ENCODE measurements at places on chromosomes 5 and 9.

- DNase-seq, result no peak
These were observed 191.2 kb downstream of the PIK3R1 start for GRCh38 chr5:68406767-68407241.

- DNase-seq, result no peak
These were observed 365.5 kb downstream of the KCNN2 start for GRCh38 chr5:114727358-114727757.

- no peak for DNase-seq
These were observed 28.3 kb downstream of the GALNT10 start for GRCh38 chr5:154218786-154219185.

GRCh38 chr5:30040488-30041118, 1152.9 kb upstream of the CDH6 start:
- DNase-seq, result no peak

DNA sequence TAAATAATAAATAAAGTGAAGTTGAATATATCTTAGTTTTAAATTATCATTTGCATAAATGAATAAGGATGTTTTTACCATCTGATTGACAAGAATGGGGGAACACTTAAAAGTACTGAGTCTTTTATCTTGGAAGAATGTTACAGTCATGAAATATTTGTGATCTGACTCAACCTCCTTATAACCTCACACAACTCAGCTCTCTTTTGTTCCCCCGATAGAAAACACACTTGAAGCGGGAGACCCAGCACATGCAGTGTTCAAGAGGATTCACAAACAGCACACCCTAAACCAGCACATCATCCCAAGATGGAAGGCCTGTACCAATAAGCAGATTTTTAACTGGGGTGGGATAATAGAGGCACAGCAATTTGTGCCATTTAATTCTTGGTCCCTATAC, 15.5 kb downstream of the BAAT start:
- no peak for DNase-seq

GRCh38 chr5:146574713-146575112, 58.7 kb upstream of the GPR151 start:
- DNase-seq, result no peak

DNA sequence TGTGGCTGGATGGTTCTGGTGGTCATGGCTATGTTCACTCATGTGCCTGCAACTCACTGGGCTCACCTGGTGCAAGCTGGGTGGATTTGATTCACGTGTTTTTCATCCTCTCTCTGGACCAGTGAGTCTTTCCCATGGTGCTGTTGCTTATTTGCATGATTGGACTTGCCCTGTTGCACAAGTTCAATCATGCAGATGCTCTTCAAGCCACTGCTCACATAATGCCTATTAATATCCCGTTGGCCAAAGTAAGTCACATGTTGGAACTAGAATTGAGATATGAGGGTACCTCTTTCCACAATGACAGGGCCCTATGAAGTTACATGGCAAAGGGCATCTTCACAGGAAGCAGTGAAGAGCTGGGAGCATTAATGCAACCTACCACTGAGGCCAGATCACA, 26.5 kb upstream of the MROH2B start:
- no peak for DNase-seq

- no peak for DNase-seq
These were observed 6.0 kb downstream of the RNF44 start for GRCh38 chr5:176530983-176531901.

DNA sequence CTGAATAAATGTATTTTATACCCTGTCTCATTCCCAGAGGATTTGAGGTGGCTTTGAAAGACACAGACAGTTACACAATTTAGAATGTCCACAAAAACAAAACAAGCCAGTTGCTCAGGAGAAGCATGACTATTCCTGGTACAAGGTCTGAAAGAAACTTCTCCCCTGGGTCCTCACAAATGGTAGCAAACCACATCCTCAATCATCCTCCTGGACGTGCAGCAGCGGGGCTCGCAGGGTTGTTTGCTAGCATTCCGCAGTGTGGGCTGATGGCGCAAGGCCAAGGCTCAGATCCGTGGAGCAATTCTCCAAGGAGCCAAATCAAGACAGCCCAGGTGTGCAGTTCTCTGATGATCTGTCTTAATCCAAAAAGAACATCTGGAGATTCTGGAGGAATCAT, 210.3 kb downstream of the ACTL7B start:
- no peak for DNase-seq

DNA sequence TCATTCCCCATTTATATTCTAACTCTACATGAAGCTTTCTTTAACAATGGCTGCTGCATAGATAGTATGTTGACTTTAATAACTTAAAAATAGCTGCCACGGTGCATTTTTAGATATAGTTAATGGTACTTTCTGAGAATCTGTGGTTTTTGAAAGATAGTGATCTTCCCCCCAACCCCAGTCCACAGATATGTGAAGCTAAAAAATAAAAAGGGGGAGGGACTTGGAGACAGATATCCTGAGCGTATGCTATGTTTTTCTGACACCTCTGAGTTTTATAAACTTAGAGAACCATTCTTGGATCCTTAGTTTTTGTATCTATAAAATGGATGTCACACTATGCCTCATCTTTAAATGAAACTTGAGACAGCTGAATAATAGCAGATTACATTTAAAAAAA, 120.5 kb downstream of the SNX18 start:
- no peak for DNase-seq

DNA sequence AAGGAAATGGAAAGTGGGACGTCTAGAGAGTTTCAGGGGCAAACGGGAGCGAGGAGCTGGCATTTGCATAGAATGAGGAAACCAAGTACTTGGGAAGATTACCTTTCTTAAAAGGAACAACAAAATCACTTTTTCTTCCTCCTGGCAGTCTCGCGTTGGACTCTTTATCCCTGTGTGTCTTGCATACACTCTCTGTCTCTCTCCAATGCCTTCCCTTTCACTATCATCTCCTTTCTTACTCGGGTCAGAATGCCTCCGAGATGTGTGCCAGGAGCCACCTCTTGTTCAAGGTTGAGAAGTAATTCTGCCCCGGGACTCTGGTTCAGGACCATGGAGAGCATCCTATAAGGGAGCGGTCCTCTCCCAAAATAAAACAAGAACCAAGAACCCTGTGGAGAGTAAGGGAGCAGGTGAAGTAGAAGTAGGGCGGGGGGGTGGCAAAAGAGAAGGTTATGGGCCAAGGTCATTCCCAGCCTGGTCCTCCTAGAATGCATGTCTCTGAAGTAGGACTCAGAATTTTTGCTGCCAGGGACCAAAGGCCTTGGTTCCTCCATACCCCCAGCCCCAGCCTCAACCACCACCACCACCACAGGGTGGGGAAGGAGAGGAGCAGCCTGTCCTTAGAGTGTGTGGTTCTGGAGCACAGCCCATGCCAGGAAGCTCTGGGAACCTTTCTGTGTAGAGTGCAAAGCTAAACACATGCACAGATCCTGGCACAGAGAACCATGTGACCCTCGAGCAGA, 72.1 kb upstream of the ARAP3 start:
- no peak for DNase-seq

DNA sequence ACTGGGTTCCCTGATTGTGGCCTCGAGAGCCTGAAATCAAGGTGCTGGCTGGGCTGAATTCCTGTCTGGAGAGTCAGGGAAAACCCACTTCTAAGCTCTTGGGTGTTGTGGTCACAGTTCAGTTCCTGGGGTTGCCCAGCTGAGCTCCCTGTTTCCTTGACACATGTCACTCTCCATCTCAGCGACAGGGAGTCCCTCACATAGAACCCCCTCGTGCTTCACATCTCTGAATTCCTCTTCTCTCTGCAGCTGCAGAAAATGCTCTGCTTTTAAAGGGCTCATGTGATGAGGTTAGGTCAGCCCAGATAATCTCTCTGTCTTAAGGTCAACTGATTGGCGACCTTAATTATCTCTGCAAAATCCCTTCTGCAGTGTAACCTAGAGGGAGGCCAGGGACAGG, 53.5 kb upstream of the NFIL3 start:
- DNase-seq, result no peak

DNA sequence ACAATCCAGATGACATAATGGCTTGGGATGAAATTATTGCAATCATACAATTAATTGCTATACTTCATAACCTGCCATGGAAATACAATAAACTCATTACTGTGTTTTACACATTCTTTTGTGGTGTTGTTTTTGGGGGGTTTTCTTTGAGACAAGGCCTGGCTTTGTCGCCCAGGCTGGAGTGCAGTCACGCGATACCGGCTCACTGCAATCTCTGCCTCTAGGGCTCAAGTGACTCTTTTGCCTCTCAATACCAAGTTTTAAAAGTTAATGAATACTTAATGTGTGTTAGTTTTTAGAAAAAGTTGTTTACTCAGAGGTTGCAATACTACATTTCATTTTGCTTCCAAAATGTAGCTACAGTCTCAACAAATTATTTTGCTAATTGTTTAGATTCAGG, 598.4 kb downstream of the CHSY3 start:
- no peak for DNase-seq

DNA sequence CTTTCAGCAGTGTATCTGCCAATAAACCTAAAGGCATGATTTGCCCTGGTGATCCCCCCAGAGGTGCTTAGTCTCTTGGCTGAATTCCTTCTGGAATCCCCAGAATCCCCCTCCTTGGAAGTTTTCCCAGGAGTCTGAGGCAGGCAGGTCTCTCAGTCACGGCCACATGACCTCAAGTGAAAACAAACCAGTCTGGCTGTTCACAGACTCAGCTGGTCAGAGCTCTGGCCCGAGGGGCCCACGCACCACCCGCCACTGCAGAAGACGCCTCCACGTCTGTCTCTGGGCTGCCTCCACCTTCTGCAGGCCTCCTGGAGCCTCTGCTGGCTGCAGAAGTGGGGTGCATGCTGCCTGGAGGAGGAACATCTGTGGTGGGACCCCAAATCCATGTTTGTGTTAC, 52.5 kb downstream of the HRH2 start:
- no peak for DNase-seq

- DNase-seq, result no peak
These were observed 161.0 kb downstream of the PBX3 start for GRCh38 chr9:125908136-125908535.

GRCh38 chr5:110255194-110255593, 471.3 kb downstream of the TMEM232 start:
- no peak for DNase-seq

GRCh38 chr5:55445791-55446190, 89.0 kb downstream of the PLPP1 start:
- DNase-seq, result no peak

GRCh38 chr9:98902925-98903324, 40.8 kb upstream of the COL15A1 start:
- DNase-seq, result no peak

- DNase-seq, result no peak
These were observed 230.7 kb downstream of the NR3C1 start for GRCh38 chr5:143172739-143173138.

GRCh38 chr5:58080573-58080972, 379.3 kb downstream of the PLK2 start:
- no peak for DNase-seq

GRCh38 chr5:76689321-76690036, 26.4 kb upstream of the F2R start:
- no peak for DNase-seq

GRCh38 chr5:176366232-176366894, 1.1 kb downstream of the ARL10 start:
- DNase-seq, result no peak

DNA sequence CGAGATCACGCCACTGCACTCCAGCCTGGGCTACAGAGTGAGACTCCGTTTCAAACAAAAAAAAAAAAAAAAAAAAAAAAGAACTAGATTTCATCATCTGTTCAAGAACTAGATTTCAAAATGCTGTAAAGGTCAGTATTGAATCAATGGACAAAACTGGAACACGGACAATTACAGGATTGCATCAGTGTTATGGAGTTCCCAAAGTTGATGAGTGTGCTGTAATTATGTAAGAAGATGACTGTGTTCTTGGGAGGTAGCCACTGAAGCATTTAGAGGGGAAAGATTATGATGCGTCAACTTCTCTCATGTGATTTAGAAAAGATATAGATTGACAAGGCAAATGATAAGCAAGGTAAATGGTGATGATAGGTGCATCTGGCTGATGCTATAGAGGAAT, 6.5 kb downstream of the FAM240B start:
- no peak for DNase-seq

GRCh38 chr9:8251566-8251965, 452.0 kb upstream of the DMAC1 start:
- no peak for DNase-seq

DNA sequence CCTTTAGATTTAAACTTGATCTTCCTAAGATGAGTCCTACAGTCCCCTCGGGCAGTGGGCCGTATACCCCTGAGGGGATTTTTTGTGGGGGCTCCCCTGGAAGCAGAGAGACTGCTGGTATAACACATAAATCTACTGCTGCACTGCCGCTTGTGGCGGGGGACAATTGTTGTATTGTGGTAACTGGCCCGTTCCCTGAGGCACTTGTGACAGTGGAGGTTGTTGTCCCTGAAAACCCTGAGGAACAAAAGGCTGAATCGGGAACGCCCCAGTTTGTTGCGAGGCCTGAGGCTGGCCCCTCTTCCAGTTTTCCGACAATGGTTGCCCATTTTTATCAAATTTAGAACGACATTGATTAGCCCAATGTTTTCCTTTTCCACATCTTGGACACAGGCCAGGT, 4.7 kb upstream of the TMEM141 start:
- no peak for DNase-seq

- no peak for DNase-seq
These were observed 265.5 kb upstream of the PAPPA start for GRCh38 chr9:115888131-115888530.

DNA sequence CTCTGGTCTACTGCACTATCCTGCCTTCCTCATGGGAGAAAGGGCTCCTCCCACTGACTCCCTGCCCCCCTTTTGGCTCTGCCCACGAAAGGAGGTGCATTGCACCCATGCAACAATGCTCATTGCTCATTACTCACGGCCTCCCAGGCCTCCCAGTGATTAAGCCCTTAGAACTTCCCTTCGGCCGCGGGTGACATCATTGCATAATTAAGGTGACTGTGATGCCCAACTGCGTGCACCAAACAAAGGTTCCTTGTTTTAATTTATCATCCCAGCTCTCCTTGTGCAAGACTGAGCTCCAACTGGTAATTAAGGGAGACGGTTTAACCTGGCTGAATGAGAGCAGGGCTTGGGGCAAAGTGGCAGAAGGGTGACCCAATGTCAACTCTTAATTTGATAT, 180.4 kb downstream of the GAS1 start:
- no peak for DNase-seq

Data from activated gamma-delta T cell (primary cell).